Sigmoid colon (tissue), 7 donors: ENCODE measurements at places on chromosomes 3 and 15.

DNA sequence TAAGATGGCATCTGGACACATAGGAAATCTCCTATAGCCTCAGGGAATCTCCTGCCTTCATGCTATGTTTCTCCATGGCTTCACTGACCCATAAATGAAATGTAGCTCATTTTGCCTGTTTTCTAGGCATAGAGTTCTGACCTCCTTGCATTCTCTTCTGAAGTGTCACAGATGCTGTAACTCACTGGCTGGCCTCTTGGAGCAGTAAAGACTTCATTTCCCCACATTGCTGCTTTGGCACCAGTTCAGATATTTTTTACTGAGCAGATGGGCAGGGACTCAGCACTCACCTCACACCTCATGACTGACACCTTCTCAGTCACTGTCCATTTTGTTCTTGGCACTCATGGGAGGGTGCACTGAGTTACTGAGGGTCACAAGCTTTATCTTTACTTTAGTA lies 286.7 kb upstream of the TGFBR2 start:
- no peak for DNase-seq

DNA sequence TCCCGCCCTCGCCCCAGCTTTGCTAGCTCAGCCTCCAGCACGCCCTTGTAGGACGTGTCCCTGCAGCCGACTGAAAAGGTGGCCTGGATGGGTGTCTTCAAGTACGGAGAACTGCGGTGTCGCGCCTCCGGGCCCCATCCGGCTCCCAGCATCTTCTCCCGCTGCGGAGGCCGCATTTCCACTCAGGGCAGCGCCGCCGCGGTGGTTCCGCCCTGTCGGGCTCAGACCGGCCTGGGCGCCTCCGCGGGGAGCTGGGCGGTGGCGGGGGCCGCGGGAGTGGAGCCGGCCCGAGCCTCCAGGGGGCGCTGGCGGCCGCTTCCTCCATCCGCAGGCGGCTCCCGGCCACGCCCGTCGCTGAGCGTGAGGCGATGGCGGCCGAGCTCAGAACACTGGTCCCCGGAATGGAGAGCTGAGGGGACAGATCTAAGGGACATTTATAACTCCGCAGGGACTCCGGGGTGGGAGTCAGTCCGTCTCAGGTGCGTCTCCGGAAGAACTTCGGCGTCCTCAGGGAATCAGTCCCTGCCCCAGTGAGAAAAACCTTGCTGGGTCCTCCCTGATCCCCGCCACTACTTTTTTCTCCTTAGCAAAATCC lies 13.6 kb upstream of the SMCO1 start:
- peak; percentile 79 for DNase-seq

GRCh38 chr3:153443961-153444360 lies 281.9 kb downstream of the RAP2B start:
- no peak for DNase-seq

DNA sequence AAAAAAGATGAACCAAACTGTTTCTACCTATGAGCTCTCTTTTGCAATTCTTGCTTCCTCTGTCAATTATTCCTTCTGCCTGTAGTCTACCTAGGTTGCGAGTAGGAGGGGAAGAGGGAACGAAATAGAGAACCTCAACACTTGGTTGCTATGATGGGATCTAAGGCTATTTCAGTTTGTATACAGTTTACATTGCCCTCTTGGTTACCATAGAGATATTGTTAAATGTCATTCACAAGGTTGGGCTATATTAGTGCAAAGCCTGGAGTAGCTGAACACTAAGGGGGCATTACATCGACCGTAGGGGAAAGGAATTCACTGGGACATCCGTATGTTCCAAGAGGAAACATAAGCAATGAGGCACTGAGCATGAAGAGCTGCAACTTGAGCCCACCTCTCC lies 276.9 kb downstream of the GBE1 start:
- no peak for DNase-seq

DNA sequence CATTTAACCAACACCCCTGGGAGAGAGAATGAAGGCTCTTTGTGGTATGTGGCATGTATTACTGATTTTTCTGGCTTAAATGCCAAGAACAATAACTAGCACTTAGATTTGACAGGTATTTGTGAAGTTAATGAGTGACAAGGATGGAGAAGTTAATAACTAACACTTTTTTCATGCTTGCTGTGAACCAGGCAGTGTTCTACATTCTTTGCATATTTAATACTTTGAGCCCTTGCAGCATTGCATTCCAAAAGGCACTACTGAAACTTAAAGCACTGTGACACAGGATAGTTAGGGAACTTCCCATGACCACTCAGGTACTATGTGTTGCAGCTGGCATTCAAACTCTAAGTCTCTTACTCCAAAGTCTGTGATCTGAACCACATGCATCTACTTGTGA lies 650.6 kb downstream of the ZPLD1 start:
- DNase-seq, result no peak

DNA sequence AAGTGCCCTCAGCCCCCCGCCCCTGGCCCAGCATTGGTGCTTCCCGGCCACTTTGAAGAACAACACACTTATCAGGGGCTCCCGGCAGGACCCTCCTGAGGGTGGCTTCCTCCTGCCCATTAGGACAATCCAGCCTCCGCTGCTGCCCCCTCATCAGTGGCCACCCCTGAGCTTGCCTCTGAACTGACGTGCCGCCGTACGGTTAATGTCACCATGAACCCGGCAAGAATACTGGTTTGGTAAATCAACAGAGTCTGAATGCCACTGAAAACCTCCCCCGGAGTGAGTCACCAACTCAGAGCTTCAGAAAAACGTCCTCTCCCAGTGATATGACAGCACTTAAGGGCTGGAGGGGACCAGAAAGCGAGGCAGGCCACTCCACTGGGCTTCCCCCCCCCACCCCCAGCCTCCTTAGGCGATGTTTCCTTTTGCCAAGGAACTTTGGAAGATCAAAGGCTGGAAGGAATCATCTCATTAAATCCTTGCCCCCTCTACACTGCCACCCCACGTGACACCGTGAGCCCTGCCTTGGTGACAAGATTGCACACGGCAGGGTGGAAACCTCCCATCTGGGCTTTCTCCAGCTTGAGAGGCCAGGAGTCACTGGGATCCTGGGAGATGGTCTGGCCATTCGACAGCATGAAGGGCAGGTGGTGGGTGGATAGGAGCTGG lies 142.1 kb downstream of the NUP210 start:
- peak; percentile 58 for DNase-seq

- peak; percentile 79 for DNase-seq
Observed at GRCh38 chr15:62066663-62067447, at the start of gene C2CD4A. Gene C2CD4A (plus strand): TSS chr15:62066977. CDS start chr15:62067614, 637 bp downstream.

DNA sequence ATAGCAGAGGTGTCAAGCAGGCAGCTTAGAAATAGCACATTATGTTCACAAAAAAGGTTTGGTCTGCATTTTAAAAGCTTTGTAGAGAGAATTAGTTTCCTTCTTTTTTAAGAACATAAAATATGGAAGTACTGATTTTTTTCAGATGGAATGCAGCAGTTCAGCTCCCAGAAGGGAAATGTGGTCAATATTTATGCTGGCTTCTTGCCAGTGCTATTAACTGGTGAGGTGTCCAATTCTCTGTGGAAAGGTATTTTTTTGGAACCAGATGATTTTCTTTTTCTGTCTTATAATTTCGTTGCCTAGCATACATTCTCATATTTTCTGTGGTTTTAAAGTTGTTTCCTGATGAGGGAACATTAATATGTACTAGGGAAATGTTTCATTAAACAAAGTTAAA lies 211.4 kb upstream of the ZNF385D start:
- no peak for DNase-seq

GRCh38 chr3:16697443-16698147 lies 92.4 kb upstream of the DAZL start:
- no peak for DNase-seq

GRCh38 chr3:74621581-74621980 lies 7.1 kb upstream of the CNTN3 start:
- DNase-seq, result no peak

DNA sequence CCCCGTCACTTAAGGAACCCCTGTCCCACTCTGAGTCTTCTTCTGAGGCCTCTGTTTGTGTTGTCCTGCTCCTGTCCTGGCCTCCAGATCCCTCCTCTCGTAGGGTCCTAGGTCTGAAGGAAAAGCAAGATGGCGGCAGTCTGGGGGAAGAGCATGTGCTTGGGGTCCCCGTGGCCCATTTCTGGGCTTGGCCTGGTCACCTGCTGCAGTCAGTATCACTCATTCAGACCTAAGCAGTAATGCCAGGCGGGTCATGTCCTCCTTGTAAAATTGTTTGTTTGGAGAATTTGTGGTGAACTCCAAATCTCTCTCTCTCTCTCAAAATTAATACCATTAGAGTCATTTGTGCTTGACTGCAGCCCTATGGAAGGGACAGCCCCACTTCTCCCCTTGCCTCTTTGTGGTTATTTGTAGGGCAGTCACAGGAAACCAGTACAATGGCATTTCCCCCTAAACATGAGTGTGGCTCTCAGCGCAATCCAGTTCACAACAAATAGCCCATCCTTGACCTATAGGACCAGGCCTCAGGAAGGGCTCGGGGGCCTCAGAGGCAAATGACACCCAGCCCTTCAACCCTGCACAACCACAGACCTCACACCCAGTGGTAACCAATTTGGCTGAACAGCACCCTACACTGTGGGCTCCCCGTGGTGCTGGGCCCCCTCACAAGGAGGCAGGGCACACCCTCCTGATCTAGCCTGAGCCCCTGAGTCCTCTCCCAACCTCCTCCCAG lies 173.5 kb downstream of the OR4M2 start:
- DNase-seq, result no peak

GRCh38 chr3:35394905-35395304 lies 244.4 kb upstream of the ARPP21 start:
- no peak for DNase-seq

DNA sequence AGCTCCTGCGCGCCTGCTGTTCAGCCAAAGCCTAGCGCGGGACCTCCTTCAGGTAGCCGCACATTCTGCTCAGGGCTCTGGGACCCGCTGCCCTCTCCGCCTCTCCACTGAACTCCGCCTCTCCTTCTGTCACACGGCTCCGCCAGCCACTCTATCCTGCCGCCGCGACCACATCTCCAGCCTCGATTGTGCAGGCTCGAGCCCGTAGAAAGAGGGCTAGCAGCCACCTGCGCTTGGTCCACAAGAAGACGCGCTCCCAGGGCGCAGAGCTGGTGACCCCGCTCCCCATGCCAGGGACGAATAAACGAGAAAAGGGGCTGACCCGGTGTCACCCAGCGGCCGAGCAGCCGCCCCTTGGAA lies 1.1 kb upstream of the VIPR1 start:
- DNase-seq, result no peak

DNA sequence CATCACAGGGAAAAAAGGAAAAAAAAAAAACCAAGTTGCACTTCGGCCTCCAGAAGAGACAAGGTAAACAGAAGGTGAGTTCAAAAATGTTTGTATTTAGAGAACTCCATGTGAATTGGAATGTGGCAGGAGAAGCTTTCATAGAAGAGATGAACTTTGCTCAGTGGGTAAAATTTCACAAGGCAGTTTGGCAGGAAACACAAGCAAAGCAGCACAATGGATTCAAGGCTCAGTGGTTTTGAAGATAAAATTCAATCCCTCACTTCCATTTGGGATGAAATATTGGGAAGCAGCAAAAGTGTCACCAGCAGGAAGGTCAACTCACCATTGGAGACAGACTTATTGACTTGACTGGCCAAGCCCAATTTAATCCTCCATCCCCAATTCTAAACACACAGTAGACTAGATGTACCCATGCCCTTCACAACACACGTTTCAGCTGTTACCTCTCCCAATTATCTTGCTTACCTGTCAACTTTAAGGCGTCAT lies 256.7 kb upstream of the ICE2 start:
- no peak for DNase-seq

- DNase-seq, result peak; percentile 74
Observed at GRCh38 chr15:90598031-90598577, 68.4 kb downstream of the CRTC3 start.

DNA sequence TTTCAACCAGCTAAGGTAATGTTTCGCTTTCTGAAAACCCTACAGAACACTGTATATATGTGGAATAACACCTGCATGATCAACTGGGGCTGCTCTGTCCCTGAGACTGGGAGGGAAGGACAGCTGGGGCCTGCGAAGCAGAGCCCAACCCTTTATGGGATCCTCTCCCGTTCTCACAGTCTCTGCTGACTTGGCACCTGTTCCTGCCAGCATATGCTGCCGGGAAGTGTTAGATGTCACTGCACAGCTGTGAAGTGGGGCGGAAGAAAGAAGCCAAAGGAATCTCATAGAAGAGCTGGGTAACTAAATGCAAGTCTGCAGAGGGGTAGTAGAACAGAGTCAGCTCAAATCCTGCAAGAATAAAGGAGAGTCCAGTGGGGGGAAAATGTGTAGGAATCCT lies 29.6 kb downstream of the LRRC3B start:
- DNase-seq, result peak; percentile 67

- DNase-seq, result no peak
Observed at GRCh38 chr3:45748068-45748467, 48.3 kb downstream of the SLC6A20 start.

DNA sequence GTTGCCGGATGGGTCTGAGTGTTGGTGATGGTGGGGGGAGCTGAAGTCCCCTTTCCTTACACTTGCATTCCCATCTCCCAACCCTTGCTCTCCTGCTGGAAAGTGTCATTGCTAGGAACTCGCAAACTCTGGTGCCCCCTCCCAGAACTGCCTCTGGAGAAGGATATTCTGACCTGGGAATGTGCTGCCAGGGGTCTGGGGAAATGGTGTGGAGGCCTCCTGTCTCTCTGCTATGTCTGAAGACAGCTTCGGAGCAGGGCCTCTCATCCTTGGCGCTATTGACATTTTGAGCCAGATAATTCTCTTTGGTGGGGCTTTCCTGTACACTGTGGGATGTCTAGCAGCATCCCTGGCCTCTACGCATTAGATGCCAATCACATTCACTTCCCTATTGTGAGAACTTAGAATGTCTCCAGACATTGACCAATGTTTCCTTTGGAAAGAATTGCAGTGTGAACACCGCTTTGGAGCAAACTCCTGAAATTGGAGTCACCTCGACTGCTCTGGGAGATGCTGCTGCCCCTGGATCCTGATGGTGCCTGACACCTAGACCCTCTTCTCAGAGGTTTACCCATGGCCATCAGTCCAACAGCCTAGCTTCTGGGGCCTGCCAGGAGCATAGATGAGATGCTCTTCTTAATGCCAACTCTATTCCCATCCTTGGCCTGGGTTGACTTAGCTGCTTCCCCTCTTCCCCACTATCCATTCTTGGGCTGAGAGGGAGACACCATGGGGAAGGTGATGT lies 2.2 kb upstream of the KY start:
- no peak for DNase-seq
